ENCODE measurements at places on chromosomes 1 and 21.

DNA sequence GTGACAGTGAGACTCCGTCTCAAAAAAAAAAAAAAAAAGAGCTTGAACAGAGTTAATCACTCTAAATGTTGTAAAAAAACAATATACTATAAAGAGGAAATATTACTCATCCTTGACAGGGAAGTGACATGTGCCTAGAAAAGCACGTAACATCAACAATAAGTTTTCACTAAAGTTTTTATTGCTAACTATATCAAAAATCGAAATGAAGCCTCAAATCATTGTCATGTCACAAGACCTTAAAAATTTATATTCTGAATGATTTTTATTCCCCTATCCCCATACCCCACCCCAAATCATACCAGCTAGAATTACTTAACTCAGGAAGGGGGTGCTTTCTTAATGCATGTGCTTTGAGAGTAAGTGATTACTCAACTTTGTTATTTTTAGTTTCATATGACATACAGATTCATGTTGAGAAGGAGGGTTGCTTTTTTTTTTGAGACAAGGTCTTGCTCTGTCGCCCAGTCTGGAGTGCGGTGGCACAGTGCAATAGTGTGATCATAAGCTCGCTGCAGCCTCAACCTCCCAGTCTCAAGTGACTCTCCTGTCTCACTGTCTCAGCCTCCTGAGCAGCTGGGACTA, 53.6 kb upstream of the MUTYH start:
- DNase-seq, result no peak

DNA sequence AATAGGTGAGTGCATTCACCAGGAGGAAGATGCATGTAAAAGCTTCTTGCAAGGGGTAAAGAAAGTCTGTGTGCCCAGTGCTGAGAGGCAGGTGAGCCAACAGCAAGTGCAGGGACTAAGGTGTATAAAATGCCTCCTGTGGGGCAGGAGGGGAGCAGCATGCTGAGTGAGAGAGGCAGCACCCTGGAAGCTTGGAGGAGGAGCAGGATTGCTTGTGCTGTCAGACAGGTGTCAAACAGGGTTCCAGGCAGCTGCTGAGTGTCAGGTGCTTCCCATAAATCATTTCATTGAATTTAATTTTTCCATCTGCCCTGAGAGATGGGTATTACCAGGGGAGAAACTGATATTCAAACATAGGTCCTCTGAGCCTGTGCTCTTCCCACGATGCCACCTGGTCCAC, 13.9 kb downstream of the BSND start:
- no peak for DNase-seq

DNA sequence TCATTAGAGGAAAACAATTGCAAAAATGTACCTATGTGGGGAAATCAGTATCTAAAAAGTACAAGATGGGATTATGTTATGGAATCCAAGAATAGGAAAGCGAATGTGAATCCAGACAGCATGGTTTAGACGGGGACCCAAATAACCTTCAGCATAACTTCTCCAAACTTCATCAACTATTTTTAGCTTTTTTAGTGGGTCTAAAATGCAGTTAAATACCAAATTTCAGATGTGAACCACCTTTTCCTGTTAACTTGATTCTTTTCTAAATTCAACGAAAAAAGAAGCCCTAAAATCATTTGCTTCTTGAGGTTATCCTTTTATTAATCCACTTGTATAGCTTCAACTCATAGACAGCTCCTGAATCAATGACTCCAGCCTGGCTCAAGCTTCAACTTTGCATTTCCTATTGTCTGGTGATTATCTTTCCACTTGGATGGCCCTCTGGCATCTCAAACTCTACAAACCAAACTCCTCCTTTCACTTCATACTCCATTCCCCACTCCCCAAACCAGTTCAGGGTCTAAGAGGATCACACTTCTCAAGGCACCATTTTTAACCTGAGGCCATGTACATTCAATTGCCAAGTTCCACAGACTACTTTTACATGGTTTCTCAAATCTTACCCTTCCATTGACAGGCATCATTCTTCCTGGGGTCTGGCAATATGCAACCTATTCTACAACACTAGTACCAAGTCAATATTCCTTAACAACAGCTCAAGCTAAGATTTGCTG, 7.4 kb downstream of the ERRFI1 start:
- no peak for DNase-seq

DNA sequence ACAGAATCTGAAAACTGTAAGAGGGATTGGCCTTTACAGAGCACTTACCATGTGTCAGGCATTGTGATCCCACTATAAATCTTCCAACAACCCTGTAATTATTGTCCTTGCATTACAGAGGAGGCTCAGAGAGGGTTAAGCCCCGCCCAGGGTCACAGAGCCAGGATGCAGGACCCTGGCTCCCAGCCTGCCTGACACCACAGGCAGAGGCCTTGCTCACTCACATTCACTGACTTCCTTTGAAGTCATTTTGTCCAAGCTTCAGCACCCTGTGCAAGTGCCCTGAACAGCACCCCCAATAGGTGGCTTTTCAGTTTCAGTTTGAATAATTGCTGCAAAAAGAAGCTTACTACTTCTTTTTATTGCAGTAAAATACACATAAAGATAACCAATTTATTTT, 256.8 kb upstream of the NFIA start:
- no peak for DNase-seq

- no peak for DNase-seq
These were observed 112.3 kb downstream of the GLUL start for GRCh38 chr1:182279302-182279701.

DNA sequence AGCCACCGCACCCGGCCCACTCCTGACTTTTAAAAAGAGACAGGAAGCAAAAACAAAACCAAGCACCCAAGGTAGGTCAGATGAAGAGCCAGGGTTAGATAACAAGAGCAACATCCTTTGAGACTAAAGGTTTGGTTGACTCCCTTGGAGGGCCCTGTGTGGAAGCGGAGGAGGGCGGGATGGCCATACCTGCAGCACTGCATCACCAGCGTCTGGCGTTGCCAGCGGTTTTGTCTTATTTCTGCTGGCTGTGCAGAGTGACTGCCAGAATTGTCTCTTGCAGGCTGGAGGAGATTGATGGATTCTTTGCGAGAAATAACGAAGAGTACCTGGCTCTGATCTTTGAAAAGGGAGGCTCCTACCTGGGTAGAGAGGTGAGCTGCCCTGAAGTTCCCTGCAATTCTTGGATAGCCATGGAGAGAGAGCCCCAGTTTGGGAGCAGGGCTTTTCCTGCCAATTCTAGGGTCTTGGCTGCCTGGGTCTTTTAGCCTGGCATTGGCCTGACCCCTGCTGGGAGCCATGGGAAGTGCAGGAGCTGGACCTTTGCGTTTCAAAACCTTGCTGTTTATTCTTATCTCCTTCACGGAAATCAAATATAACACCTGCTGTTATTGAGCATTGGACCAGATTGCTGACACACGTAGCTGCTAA, 24.0 kb downstream of the QSOX1 start:
- DNase-seq, result no peak

- no peak for DNase-seq
These were observed 1098.3 kb downstream of the ADGRL2 start for GRCh38 chr1:82899017-82899416.

Measured in stimulated activated CD4-positive, alpha-beta T cell treated with anti-CD3 and anti-CD28 coated beads, TNF-alpha, amount 100 ng/mL, for 1 hour (primary cell).